AG08395 (cell line): ENCODE measurements at places on chromosomes 1 and 21.

GRCh38 chr1:2408859-2409276 is 3.5 kb downstream of the PEX10 start:
- DNase-seq: no peak

DNA sequence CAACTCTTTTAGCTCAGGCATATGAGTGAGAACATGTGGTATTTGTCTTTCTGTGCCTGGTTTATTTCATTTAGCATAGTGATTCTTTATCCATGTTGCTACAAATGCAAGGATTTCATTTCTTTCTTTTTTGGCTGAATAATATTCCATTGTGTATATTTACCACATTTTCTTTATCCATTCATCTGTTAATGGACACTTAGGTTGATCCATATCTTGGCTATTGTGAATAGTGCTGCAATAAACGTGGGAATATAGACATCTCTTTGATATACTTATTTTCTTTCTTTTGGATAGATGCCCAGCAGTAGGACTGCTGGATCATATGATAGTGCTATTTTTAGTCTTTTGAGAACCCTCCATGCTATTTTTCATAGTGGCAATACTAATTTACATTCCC is 30.8 kb downstream of the ASB17 start:
- DNase-seq: no peak

DNA sequence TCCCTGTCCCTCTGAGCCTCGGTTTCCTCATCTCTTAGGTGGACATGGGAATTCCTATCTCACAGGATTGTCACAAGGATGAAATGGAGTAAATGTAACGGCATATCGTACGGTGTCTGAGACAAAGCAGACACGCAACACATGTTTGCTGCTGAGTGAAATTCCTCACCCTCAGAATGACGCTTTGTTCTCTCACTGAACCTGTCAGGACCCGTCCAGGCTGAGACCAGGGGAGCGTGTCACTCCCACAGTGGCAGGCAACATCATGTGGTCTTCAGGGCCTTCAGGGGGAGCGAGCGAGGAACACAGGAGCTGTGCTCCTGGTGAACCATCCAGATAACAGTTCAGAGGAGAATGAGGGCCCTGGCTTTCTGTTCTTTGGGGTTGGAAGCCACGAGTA is 74.2 kb downstream of the TOMM20 start:
- no peak for DNase-seq

GRCh38 chr1:239792157-239792556 is 299.5 kb upstream of the FMN2 start:
- no peak for DNase-seq

DNA sequence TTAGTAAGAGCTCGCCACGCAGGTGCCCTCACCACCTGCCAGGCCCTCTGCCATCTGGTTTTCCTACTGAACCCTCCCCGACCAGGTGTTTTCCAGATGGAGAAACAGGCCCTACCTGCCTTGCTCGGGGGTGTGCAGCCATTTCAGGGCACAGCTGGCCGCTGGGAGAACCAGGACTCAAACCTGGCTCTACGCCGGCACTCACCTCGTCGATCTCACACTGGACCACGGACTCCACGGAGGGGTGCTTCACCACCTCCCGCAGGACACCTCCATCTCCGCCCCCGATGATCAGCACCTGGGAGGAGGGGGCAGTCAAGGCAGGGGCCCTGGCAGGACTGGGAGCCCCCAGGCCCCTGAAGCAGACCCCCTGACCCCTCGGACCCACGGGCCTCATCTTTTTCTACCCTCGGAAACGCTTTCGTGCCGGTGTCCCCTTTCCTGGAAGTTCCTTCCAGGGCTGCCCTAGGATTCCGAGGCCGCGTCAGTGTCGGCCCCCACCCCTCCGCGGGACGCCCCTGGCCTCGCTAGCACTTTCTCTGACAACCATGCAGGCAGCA is 1.1 kb downstream of the SRM start:
- no peak for DNase-seq

GRCh38 chr1:26986658-26987057 is 6.8 kb upstream of the TRNP1 start:
- no peak for DNase-seq

GRCh38 chr1:156528231-156528630 is 27.7 kb upstream of the MEF2D start:
- no peak for DNase-seq
